Muscle of back (tissue), 13 donors: ENCODE measurements at places on chromosomes 6 and 20.

GRCh38 chr20:51542033-51542570 is 417 bp downstream of the NFATC2 start:
- DNase-seq: no peak

- DNase-seq: no peak
Observed at GRCh38 chr6:39444479-39445019, 122.0 kb upstream of the KCNK16 start.

DNA sequence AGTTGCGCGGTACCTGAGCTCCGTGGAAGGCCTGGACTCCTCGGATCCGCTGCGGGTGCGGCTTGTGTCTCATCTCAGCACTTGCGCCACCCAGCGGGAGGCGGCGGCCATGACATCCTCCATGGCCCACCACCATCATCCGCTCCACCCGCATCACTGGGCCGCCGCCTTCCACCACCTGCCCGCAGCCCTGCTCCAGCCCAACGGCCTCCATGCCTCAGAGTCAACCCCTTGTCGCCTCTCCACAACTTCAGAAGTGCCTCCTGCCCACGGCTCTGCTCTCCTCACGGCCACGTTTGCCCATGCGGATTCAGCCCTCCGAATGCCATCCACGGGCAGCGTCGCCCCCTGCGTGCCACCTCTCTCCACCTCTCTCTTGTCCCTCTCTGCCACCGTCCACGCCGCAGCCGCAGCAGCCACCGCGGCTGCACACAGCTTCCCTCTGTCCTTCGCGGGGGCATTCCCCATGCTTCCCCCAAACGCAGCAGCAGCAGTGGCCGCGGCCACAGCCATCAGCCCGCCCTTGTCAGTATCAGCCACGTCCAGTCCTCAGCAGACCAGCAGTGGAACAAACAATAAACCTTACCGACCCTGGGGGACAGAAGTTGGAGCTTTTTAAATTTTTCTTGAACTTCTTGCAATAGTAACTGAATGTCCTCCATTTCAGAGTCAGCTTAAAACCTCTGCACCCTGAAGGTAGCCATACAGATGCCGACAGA is 9.9 kb downstream of the HEY2 start:
- no peak for DNase-seq

DNA sequence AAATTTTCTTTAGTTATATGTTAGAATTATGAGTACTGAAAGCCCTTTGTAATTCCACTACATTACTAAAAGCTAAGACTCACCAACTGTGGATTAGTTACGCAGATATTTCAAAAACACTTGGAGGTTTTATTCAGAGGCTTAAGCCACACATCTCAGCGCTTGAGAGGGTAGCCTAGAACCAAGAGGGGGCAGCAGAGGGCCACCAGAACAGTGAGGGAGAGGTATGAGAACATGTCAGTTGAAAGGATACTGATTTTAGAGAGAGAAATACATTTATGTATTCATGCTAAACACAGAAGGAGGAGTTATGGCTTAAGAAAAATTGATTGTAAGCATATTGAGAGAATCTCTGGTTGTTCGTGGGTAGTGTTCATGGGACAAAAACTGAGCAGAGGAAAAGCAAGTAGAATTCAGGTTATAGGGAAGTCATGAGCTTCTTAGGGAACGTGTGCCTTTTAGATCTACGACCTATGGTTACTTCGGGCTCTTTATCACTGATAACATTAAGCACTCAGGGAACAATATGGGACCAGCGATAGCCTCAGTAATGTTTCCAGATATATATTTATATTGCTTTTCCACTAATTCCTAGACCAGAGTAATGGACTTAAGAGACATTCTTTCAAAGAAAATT is 20.4 kb upstream of the SERINC1 start:
- DNase-seq: peak; percentile 54

DNA sequence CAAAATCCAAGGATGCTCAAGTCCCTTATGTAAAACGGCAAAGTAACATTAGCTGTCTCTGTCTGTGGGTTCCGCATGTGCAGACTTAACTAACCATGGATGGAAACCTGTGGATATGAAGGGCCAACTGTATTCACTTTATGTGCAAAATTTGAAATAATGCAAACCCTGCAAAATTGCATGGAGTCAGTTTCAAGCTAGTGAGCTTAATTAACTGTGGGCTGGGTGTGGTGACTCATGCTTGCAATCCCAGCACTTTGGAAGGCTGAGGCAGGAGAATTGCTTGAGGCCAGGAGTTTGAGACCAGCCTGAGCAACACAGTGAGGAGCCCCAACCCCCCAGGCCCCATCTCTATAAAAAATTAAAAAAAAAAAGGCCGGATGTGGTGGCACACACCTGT is 81.4 kb downstream of the ANKS1A start:
- no peak for DNase-seq

DNA sequence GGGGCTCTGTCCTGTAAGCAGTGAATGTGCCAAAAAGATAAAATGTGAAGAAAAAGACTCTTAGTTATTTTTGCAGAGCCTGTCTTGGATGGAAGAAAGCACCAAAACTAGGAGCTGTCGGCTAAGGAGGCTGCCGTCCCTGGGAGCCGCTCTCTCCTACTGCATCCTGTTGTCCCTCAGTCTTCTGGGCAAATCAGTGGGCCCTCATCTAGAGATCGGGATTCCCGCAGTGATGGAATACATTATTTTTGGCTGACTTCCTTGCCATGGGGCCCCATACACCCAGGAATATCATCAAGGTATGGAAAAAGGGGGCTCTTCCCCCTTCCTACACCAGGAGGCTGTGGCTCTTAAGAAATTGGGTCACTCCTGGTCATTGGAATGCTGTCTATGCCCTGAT is 3.2 kb downstream of the TTLL2 start:
- DNase-seq: no peak

GRCh38 chr6:113094779-113095178 is 747.6 kb downstream of the RFPL4B start:
- DNase-seq: no peak

DNA sequence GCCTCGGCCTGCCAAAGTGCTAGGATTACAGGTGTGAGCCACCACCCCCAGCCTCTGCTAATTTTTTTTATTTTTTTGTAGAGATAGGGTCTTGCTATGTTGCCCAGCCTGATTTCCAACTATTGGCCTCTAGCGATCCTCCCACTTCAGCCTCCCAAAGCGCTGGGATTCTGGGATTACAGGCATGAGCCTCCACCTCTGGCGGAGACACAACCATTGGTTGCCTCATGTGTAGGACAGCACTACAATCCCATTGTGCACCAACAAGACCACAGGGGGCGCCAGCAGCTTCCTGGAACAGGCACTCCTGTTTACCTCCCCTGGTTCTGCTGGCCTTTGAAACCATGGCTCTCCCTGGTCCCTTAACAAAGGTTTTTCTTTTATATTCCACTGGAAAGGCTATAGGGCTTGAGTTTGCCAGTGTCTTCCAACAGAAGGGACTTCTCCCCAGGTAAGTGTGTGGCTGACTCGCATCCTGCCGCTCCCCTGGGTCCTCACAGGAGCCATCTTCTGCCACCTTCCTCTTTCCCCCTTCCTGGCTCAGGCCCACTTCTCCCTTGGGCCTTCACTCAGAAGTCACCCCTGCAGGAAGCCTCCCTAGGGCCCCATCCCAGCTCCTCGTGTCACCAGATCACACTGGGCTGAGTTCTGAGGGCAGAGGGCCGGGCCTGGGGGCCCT is 39.2 kb upstream of the TLDC2 start:
- DNase-seq: no peak

DNA sequence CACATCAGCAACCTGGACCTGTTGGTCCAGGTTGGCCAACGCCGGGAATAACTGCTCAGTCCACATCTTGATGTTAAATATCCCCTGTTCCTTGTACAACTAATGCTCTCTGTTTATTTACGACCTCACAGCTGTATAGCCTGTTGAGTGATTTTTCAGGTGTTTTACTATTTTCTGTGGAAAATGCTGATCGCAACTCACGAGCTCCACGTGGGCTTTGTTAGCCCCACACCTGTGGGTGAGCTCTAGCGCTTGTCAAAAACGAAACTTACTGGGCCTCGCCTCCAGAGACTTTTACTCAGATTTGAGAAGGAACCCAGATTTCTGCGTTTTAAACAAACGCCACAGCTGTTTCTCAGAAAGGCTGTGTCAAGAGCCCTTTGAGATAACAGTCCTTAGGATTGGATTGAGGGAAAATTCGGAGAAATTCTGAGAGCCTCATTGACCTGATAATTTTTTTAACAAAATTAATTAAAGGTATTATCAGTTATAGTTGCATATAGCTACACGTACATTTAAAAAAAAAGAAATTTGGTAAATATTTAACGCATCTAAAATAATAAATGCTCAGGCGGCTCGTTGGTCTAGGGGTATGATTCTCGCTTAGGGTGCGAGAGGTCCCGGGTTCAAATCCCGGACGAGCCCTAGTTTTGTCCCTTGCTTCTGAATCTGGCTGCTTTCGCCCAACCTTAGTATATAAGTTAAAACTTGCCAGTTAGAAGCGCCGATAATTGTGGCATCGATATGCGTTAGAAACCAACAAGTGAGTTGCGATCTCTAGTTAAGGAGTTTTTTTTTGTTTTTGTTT is 16.7 kb downstream of the HMGN4 start:
- DNase-seq: peak; percentile 43

DNA sequence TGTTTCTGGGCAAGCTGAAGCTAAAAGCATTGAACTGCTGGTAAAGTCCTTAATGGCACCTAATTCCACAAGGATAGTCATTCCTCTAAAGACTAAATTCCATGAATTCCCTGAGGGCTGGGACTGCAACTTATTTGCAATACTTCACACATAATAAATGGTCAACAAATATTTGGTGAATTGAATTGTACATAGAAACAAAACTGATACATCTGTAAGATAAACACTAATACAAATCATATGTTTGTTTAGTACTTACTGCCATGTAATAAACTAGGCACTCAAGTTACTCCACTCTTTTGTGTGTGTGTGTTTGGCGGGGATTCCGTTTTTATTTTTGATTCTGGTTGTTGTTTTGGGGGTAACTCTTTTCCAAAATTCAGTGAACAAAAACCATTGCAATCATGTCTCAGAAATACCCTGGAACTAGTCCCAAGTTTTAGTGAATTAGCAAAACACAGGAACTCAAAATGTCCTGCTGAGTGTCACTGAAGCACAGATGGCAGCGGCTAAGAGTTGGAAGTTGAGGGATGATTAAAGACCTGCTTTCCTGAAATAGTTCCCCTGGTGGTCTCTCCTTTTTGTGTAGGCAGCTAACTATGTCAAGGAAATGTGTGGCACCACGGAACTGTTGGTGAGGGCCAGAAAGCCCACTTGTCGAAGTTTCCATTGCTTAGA is 74.8 kb upstream of the SNRPB2 start:
- no peak for DNase-seq

DNA sequence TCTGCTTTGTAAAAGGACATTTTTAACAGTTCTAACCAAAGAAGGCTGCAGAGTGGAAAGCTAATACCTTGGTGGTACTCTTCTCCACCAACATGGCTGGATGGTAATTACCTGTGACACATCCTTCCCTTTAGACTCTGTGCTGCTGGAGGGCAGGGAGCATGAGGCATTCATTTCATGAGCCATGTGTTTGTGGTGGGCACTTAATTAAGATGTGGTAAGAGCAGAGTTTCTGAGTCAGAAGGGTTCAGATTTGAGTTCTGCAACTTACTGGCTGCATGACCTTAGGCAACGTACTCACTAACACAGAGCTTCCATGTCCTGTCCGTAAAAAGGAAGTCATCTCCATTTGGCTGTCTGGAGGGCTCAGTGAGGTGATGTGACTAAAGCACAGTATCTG is 9.1 kb upstream of the ZNF133 start:
- no peak for DNase-seq

DNA sequence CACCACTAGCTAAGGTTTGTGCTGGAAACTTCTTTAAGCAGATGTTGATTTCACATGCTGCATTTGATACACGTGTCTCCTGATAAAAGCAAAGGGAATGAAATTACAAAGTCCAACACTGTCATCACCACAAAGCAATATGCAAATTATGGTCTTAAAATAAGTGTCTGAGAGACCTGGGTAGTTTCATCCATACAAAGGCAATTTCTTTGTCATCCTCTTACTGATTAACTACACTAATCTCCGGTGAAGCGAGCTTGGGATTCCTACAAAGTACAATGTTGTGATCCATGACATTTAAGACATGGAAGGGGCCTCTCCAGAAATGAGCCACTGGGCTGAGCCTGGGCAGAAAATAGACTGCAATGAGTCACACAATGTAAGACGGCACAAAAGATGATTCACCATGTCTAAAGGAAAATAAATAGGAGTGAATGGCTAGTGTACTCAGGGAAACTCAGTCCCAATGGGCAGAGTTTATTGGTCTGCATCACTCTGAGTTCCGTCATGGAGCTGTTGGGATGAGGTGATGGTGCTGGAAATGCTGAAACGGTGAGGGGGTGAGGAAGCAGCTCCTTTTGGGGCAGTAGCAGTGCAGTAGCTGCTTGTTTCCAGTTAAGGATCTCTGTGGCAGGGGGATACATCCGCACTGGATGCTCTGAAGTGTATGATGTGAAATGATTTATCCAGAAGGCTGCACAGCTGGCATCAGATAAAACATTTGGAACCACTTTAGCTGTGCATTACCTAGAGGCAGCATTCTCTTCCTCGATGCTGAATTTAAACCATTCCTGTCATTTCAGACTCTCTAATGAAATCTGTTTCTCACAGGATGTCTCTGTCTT is 103.3 kb downstream of the IBTK start:
- DNase-seq: peak; percentile 69

GRCh38 chr6:48229841-48230240 is 118.8 kb upstream of the PTCHD4 start:
- no peak for DNase-seq

- no peak for DNase-seq
Observed at GRCh38 chr6:26332843-26333242, 32.2 kb upstream of the BTN3A2 start.

- DNase-seq: no peak
Observed at GRCh38 chr6:69019832-69020231, 384.8 kb downstream of the ADGRB3 start.

- DNase-seq: no peak
Observed at GRCh38 chr20:18589941-18590674, 2.3 kb downstream of the DTD1 start.

GRCh38 chr6:15709651-15710269 is 46.9 kb upstream of the DTNBP1 start:
- no peak for DNase-seq

DNA sequence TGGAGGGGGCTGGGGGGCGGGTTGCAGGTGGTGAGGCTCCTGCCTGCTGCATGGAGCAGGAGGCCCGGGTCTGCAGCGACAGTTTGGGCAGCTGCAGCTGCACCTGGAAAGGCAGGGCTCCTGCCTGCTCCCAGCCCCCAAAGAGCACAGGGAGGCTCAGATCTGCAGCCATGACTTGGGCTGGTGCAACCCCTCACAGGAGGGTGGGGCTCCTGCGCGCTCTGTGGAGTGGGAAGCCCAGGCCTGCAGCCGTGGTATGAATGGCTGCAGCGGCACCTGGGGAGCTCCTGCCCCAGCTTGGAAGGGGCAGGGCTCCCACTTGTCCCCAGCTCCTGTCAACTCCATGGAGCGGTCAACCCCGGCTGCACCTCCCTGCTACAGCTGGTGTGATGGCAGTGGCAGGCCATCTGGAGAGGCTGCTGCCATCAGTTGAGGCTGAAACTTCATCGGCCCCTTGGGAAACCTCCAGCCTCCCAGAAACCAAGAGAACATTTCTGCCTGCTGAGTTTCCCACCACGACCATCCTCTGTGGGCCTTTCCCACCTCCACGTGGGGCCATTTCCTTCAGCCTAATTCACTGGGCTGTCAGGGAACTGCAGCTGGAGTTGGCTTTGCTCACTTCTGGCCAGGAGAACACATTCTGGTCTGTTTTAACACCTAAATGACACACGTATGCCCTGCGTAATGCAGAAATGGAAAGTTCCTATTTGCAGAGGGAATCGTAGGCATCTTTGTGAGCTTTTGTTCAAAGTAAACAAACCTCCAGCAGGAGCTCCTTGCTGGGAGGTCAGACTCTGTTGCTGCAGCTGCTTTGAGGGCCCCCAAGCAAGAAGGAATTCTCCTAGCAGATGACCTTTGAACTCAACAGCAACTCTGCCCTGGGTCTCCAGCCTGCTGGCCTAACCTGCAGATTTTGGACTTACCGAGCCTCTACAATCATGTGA is 429.0 kb downstream of the PREX1 start:
- DNase-seq: peak; percentile 63
